NAMALWA (cell line): ENCODE measurements at places on chromosomes 13 and 19.
A peak's percentile ranks its signal among the peaks of the same experiment; 100 is the strongest.

DNA sequence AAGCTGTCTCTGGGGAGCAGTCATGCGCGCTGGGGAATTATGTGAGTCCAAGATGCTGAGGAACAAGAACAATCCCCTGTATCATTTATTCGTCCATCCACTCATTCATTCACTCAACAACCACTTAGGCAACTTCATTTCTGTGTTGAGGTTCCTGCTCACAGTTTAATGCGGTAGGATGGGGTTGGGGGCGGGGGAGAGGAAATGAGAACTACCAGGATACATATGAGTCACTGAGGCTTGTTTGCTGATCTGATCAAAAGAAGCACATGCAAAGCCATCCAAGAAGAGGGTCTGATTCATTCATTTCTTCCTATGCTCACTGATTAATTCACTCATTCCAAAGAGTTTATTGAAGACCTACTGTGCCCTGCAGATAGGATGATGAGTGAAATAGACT, 20.9 kb downstream of the ZNF536 start:
- DNase-seq, result no peak

DNA sequence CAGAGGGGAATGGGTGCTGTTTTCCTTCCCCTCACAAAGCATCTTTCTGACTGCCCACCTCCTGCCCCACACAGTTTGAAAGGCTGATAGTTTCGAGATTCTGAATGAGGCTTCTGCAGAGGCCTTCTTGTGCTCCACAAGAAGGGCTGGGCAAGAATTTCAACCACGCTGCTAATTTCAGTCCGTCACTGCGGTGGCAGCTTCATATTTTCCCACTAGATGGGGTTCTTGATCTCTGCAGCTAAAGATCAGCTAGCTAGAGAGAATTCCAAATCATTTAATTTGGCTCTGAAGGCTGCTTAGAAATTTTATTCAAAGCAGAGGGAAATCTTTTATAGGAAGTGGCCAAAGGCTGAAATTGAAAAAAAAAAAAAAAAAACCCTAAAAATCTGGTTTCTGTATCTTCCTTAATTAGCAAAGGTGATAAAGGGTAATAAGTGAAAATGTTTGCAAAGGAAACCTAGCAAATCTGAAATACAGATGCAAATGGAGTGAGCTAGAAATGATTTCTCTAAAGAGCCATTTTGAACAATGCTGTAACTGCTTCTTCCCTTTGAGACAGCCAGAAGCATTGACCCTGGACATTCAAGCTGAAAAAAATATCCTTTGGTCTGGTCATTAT, 38.0 kb upstream of the C13orf42 start:
- DNase-seq, result peak; percentile 38

- DNase-seq, result no peak
These were observed 17.8 kb upstream of the FOSB start for GRCh38 chr19:45450012-45450333.

DNA sequence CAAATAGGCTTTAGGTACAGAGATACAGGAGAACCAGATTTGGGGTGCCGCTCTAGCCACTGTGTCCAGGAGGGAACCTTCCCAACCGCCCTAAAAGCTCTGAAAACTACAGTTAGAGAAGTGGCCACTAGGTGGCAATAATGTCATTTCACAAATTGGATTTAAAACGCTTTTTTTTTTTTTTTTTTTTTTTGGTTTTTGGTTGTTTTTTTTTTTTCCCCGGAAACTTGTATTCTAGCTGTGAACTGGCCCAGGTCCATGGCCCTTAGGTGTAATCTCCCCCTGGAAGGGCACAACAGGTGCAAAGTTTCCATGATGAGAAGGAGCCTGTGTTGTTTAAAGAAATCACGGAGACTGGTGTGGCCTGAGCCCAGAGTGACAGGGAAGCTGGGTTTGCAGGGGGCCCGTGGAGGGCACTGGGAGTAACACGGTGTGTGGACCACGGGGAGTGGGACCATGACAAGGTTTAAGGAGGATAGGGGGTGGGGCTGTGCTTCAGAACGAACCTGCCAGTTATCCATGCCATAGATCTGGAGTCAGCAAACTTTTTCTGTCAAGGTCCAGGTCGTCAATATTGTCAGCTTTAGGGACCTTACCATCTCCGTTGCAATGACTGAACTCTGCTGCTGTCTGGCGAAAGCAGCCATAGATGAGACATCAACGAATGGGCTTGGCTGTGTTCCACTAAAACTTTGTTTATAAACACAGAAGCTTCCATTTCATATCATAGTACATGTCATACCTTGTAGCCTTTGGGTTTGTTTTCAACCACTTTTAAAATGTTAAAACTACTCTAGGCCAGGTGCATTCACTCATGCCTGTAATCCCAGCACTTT, 10.1 kb downstream of the OR1I1 start:
- DNase-seq, result peak; percentile 84

GRCh38 chr19:34332027-34332760, 32.8 kb upstream of the GPI start:
- no peak for DNase-seq

- no peak for DNase-seq
These were observed 1.3 kb downstream of the RGS9BP start for GRCh38 chr19:32676895-32677359.

DNA sequence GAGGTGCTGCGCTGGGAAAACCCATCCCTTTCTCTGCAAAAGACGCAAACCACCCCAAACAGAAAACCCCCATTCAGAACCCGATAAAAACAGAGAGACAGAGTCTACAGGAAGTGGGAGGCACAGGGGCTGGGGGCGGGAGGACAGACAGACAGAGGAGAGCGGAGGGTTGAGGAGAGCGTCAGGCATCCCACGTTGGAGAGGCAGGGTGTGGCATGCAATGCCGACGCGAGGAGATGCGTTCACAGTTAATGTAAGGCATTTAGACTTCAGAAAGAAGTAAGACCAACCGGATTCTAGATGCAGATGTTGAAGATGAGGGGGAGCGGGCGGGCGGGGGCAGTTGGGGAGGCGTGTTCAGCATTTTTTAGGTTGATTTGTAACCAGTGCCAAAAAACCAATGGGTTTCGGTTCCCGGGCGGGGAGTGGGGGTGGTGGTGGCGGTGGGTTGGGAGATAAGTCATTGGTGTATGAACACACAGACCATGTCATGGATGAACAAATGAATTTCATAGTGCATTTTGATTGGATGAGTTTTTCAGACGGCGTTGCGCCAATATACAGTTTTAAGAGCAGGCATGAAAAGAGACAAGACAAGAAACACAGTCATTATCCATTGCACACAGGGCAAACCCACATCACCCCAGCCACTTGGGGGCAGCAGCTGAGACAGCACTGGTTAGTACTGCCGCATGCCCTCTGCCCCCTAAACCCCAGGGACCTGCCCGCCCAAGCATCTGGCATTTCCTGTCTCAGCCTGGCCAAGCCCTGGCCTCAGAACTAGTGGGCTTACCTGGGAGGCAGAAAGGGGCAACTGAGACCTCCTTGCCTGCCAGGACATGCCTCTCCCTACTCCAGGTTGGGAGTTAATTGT, 91.3 kb downstream of the IER2 start:
- DNase-seq, result peak; percentile 52

GRCh38 chr13:67437244-67437643, 207.1 kb upstream of the PCDH9 start:
- no peak for DNase-seq

GRCh38 chr13:91904597-91904996, 506.2 kb downstream of the GPC5 start:
- peak; percentile 51 for DNase-seq

GRCh38 chr19:16537111-16537510, 5.1 kb downstream of the CHERP start:
- DNase-seq, result no peak

- no peak for DNase-seq
These were observed at the start of gene ISYNA1 for GRCh38 chr19:18437491-18438330. Gene ISYNA1, minus strand, starts transcription at chr19:18438133. Its CDS starts 154 bp downstream, at chr19:18437979.

GRCh38 chr19:9883764-9884163, 48.6 kb downstream of the PIN1 start:
- no peak for DNase-seq

GRCh38 chr13:51475727-51476501, 23.1 kb upstream of the INTS6 start:
- DNase-seq, result no peak

DNA sequence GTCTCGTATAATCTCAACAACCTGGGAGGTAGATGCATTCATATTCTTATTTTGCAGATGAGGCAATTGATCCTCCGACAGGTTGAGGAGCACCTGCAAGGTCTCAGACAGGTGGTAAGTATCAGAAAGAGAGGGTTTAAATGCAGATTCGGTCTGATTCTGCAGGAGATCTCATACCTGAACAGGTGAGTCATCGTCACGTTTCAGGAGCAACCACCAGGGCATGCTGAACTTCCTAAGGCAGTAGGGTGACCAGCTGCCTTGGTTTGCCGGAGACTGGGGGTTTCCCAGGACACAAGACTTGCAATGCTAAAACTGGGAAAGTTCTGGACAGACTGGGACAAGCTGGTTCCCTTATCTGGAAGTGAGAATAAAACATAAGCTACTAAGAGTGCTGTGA, 68.8 kb upstream of the TSHZ3 start:
- no peak for DNase-seq

DNA sequence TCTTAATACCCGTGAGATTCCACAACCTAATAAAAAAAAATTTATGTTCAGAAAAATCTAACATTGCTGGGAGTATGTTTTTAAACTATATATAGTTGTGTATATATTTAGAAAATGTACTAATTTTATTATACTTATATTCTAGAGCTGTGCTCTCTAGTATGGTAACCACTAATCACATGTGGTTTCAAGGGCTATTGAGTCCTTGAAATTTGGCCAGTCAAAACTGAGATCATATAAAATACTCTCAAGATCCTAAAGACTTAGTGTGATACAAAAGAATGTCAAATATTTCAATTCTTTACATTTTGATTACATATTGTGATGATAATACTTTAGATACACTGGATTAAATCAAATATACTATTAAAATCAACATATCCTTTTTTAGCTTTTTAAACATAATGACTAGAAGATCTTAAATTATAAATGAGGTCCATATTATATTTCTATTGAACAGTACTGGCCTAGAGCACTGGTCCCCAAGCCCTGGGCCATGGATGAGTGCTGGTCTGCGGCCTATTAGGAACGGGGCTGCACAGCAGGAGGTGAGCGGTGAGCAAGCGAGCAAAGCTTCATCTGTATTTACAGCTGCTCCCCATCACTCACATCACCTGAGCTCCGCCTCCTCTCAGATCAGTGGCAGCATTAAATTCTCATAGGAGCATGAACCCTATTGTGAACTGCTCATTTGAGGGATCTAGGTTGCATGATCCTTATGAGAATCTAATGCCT, 176.5 kb upstream of the NBEA start:
- DNase-seq, result no peak

GRCh38 chr19:36796714-36796992, 24.0 kb upstream of the ZNF850 start:
- DNase-seq, result no peak

DNA sequence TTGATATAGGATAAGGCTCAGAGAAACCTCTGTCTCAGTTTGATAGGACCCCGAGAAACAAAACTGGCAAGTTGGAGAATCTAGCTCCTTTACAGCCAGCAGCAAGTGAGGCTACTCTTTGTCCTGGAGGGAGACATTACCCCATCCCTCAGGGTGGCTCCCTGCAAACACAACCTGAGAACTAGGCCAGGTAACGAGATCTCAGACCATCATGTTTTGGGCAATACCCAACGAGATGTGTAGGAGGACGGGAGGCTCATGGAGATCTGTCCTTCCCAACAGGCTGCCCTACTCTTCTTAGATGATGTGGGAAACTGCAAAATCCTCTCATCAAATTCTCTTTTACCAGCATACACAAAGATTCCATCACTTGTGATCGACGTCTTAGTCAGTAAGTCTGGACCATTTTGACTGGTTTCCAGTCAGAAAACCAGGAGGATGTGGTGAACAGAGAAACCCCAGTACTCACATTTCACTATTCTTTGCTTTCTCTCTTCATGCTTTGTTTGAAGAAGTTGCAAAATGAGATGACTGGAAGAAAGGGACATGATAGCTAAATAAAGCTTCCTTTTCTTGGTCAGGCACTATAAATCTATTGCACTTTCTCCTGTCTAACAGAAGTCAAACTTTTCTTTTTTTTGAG, 6.0 kb upstream of the CTU1 start:
- no peak for DNase-seq

DNA sequence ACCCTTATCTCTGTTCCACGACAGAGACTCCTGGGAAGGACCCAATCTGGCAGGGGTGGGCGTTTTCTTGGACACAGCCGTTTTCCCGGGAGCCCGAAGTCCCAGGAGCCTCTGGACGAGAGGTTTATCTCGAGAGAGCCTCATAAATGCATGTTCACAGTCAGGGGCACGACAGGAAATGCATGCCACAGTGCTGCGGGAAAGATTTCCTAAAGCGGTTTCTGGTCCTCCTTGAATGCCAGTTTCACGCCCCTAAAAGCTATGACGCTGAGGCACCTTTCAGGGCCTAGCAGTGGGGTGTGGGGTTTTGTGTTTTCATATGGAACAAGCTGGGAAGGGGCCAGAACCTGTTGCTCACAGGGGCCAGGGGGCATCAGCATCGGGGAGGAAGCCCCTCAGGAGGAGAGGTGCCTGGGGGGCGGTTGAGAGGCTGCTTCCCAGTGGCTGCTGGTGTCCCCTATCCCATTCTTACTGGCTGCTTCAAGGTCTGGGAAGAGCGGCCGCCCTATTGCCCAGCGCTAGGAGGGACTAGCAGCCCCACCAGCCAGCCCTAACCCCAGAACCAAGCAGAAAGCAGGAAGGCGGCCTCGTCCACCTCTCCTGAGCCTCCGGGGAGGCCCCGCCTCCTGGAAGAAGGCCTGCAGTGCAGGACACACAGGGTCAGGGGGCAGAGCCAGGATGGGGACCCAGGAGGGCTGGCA, 157.0 kb downstream of the KDM4B start:
- no peak for DNase-seq

DNA sequence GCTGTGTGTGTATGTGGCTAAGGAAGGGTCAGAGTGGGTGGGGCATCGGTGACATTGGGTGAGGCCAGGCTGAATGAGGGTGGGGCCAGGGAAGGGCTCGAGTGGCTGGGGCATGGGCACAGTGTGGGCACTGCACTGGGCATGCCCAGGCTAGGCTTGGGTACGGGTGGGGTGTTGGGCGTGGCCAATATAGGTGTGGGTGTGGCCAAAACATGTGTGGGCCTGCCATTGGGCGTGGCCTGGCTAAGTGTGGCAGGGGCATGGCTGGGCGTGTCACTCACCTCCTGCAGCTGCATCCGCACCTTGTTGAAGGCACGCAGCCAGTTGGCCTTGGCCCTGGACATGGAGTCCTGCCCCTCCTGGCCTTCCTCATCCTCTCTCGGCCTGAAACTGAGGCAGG, 33.2 kb downstream of the UNC13A start:
- DNase-seq, result peak; percentile 43

GRCh38 chr13:26061947-26062346, 10.1 kb upstream of the SHISA2 start:
- DNase-seq, result no peak

- no peak for DNase-seq
These were observed 222.2 kb downstream of the MYO16 start for GRCh38 chr13:108851660-108852059.

GRCh38 chr19:36215276-36216123, 594 bp downstream of the ZNF146 start:
- DNase-seq, result peak; percentile 20

DNA sequence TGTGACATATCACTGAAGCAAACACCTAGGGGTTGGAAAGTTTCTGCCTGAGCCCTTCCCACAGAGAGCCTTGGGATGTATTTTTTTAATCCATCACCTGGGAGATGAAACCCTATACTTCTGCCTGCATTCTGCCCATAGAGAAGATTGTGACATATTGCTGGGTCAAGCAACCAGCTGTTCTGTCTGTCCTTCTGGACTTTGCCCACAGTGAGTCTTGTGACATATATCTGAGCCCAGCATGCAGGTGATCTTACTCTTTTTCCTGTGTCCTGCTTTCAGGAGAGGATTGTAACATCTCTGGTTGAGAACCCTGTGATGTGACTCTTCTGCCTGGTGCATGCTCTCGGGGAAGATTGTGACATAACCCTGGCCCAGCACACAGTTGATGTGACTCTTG, 24.9 kb upstream of the ZNF681 start:
- DNase-seq, result no peak
